ENCODE measurements at places on chromosomes 12 and 14.

DNA sequence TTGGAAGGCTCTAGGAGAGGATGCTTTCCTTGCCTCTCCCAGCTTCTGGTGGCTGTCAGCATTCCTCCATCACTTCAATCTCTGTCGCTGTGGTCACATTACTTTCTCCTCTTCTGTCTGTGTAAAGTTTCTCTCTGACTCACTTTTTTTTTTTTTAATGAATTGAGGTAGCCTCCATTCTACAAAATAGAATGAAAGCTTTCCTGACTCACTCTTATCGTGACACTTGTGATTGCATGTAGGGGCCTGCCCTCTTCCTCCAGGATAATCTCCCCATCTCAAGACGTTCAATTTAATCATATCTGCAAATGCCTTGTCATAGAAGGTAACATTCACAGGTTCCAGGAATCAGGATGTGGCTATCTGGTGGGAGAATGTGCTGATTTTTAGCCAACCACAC is 153.5 kb upstream of the HMGA2 start:
- no peak for DNase-seq

DNA sequence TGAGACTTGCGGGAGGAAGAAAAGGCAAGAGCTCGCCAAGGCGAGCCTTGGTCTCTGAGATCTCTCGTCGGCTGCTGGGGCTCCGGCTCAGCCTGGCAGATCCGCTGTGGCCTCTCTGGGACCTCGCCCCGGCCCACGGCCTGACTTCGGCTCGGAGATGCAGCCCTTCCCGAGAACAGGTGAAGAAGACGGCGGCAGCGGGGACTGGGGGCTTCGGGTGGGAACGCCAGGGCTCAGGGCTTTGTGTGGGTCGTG is 6.0 kb upstream of the HOXC9 start:
- no peak for DNase-seq

DNA sequence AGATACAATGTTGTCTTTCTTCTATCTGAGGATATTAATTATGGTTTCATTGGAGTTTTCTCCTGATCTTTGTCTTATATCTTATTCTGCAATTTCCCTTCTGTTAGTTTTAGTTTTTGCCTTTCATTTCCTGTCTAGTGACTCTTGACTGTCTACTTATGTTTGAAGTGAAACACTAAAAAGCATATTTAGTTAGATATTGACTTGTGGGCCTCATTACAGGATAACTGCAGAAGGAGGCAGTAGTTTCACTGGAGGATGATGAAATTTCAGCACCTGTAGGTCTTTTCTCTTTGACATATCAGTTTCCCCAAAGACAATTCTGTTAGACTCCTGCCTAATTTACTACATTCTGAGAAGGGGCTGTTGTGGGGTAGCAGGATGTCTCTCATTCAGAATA is 97.5 kb upstream of the NEDD1 start:
- no peak for DNase-seq

DNA sequence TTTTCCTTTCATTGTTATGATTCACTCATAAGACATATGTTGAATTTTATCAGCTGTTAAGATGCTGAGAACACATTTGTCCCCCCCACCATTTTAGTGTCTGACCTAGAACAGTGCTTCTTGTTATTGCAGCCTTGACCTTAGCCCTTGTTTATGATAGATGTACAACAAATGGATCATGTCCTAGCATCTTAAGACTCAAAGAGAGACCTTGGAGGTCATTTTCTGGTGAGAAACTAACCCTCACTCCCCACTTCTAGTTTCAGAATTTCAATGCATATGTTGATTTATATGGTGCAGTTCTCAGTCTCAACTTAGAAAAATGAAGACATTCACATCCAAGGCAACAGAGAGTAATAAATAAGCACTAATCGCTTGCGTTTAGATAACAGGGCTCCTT is 391.2 kb downstream of the AEBP2 start:
- no peak for DNase-seq

DNA sequence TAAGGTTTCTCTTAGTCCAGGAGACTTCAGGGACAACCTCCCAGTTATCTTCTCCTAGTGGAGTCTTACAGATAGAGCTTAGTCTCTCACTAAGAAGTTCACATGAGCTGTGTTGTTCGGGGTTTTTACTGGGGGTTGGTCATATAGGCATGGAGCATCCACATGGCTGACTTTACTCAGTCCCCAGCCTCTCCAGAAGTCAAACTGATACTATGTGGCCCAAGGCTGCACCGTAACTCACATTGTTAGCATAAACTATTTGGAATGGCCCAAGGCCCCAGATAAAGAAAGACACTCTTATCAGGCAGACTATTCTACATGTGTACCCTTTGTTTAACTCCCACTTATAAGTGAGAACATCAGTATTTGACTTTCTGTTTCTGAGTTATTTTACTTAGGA is 23.2 kb downstream of the GPR137C start:
- DNase-seq: no peak

GRCh38 chr14:89276424-89276975 is 140.5 kb downstream of the FOXN3 start:
- DNase-seq: no peak

GRCh38 chr12:101299931-101300330 is 20.0 kb downstream of the UTP20 start:
- DNase-seq: no peak

DNA sequence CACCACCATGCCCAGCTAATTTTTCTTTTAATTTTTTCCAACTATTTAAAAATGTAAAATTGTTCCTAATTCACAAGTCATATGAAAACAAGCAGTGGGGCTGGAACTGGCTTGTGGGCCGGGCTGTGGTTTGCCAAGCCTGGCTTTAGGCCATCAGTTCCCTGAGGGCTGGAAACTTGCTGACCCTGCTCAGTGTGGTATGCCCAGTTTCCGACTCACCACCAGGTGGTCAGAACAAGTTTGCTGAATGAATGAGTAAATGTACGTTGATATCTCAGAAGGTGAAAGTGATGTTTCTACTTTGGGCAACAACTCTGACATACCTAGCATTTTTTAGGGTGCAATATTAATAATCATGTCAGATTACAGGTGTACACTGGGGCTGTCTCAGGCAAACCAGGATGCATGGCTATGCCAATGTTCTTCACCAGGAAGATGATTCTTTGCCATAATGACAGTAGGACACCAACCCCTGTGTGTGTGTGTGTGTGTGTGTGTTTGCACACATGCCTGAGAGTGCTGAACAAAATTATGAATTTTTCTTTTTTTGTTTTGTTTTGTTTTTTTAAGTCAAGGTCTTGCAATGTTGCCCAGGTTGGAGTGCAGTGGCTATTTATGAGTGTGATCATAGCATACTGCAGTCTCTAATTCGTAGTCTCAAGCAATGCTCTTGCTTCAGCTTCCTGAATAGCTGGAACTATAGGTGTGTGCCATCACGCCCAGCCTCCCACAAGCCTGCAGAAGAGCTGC is 106.1 kb downstream of the PTPN11 start:
- peak; percentile 18 for DNase-seq

DNA sequence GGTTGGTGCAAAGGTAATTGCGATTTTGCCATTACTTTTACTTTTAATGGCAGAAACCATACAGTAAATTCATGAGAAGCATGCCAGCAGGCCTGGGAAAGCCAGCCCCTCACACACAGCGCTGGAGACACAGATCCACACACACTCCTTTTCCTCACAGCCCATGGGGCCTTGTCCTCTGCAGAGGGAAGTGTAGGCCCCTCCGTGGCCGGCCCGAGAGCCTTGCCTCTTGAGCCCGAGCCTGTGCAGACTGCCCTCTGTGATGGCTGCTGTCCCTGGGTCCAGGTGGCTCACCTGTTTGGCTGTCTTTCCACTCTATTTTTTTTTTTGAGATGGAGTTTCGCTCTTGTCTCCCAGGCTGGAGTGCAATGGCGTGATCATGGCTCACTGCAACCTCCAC is 39.3 kb downstream of the XRCC3 start:
- DNase-seq: no peak

GRCh38 chr14:80047761-80048160 is 163.5 kb downstream of the DIO2 start:
- DNase-seq: no peak

DNA sequence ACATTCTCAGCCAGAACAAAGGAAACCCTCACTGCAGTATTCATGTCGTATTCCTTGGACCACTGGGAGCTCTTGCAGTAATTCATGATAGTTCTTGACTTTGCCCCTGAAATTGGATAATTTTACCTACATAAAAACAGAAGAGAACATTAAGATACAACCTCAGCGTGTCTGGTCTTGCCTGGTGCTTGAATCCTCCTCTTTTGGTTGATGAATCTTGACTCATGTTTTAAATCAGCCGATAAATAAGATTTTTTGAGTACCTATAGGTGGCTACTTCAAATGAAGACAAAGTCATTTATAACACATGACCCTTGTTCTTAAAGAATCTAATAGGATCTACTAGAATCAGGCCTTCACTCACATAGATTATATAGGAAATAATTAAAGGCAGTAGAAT is 221.0 kb downstream of the PTPRO start:
- no peak for DNase-seq

GRCh38 chr12:128077917-128078298 is 189.1 kb upstream of the TMEM132C start:
- DNase-seq: no peak

- peak; percentile 72 for DNase-seq
These were observed 24.3 kb upstream of the EMP1 start for GRCh38 chr12:13171921-13172859.

DNA sequence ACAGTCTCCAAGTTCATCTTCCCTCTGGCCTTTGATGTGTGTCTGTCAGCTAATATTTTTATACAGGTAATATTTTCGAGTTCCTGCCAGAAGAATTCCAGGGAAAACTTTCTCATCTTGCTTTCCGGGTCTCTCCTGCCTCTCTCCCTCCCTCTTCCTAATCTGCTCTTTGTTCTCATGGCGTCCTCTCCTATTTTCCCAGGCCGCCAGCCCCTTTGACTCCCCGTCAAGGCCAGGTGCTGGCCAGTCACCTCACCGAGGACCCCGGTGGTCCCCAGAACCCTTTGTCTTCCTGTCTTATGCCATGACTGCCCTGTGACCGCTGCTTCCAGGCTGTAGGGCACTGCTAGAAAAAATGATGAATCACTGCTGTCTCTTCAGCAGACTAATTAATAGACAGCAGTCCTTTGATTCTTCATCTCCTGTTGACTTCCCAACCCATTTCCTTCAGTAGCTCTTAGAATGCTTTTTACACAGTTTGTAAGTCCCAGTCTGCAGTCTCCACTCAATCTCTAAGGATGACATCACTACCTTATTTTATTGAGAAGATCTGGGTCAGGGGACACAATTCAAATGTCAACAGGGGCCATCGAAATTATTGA is 40.7 kb downstream of the PPFIBP1 start:
- no peak for DNase-seq

DNA sequence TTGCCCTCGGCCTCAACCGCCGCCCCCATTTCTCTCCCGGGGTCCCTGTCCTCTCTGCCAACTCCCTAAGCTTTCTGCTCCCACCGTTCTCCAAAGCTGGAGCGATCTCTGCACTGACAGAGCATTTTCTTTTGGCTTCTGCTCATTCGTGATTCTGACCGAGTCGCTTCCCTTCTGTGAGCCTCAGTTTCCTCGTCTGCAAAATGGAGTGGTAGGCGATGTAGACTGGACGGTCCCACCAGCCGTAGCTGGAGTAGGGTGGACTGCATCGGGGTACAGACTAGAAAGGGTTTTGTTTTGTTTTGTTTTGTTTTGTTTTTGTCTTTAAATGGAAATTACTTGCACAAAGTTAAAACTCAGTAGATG is 2.4 kb downstream of the VSX2 start:
- DNase-seq: no peak

DNA sequence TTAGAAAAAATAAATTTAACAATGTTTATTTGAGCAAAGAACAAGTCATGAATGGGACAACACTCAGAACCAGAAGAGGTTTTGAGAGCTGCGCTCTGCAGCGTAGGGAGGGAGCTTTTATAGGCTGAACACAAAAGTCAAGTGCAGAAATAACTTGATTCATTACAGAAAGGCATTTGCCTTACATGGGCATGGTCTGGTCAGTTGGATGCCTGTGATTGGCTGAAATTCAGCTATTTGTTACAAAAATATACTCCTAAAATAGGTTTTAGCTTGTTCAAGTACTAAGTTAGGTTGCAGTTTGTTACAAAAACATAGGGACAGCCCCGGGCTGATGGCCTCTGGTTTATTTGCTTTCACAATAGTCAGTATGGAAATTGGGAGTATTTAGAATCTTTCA is 118.0 kb downstream of the NUAK1 start:
- no peak for DNase-seq

DNA sequence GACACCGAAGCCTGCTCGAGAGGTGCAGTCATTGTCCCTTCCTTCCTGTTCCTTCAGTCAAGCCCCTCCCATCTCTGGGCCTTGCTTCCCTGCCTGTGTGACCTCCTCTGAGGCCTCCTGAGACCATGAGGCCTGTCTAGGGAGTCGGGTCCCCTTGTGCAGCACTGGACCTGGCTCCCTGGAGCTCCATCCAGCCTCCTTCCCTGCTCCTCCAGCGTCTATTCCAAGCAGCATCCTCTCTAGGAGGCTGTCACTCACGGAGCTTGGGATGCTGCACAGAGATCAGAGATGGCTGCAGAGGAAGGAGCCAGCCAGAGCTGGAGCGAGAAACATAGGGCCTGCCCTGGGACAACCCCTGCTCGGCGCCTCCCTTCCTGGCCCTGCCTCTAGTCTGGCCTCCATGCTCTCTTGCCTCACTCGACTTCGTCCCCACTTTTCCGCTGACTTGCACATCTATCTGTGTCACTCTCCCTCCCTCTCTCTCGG is 142.7 kb downstream of the BCL11B start:
- no peak for DNase-seq

- peak; percentile 81 for DNase-seq
These were observed at the start of gene GPR68 for GRCh38 chr14:91244501-91244901. TSS of gene GPR68 (minus strand) at chr14:91244704. CDS start at chr14:91235050, 9,654 bp downstream.

GRCh38 chr12:75964150-75964549 is 67.4 kb downstream of the PHLDA1 start:
- no peak for DNase-seq

DNA sequence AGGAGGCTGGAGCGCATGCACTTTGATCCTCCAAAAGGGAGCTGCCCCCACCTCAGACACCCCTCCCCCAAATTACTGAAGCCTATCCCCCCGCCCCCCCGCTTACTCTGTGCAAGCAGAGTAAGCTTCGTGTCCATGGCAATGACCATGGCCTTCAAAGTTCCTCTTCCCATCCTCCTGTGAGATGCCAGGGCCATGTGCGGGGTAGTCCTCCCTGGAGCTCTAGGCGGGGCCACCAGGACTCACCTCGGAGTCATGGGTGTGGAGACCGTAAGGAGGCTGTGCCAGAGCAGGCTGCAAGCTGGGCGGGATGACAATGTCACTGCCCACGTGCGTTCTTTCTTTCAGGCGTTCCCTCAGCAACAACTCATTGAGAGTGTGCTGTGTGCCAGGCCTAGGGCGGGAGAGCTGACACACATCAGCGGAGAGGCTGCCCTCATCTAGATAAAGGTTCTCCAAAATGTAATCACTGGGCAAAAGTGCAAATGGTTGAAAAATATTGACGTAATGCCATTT is 66.8 kb downstream of the C14orf132 start:
- no peak for DNase-seq

GRCh38 chr14:75711796-75712211 is 50.8 kb downstream of the TTLL5 start:
- peak; percentile 88 for DNase-seq

Data from AG08395 (cell line).